NCI-H526 treated with DMSO at 0.1 percent for 48 hours (cell line): ENCODE measurements at places on chromosomes 6 and 20.

- no peak for DNase-seq
These were observed 28.0 kb downstream of the RRBP1 start for GRCh38 chr20:17653835-17654648.

GRCh38 chr6:13101409-13101808 lies 226.9 kb downstream of the TBC1D7 start:
- DNase-seq: no peak

GRCh38 chr6:113329942-113330635 lies 527.1 kb upstream of the MARCKS start:
- peak; percentile 11 for DNase-seq

DNA sequence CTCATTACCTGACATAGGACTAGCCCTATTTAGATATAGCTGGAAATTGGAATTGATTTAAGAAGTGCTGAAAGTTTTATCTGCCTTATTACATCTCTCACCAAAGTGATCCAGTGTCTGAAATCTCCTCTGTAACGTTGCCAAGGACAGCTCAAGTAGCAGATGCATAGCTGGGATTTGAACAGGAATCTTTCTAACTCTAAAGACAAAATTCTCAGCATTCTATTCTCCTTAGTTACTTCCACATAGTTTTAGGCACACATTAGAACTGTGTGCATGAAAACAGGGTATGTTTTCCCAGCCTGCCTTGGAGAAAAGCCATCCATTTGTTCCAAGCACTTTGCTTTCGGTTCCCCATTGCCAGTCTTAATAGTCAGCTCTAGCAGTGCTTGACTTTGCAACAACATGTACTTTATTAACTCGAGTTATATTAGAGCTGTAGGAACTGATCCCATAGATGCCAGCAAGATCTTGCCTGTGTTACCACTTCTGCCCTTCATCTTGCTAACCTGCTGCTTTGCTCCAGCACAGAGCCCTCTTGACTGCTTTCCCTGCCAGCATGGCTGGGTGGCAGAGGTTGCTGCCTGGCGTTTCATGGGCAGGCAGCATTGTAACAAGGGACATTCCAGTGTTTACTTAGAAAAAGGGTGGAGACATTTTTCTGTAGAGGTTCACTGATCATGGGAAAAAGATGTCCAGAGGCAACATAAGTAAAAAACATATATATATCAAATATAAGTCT lies 56.1 kb upstream of the STMND1 start:
- peak; percentile 8 for DNase-seq

DNA sequence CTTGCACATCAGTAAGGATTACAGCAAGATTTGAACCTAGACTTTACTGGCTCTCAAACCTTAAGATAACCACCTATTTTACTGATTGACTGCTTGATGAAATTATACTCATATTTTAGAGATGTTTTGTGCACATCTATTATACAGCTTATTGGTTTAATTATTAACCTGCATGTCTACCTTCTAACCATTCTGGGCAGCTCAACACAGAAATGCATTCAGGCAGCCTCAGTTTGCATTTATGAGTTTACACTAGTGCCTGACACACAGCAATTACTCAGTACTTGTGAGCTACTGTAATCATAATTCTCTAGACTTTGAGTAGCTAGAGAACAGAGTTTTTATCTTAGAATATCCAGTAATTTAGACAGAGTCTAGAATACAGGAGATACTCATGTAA lies 273.9 kb upstream of the THEMIS start:
- no peak for DNase-seq

DNA sequence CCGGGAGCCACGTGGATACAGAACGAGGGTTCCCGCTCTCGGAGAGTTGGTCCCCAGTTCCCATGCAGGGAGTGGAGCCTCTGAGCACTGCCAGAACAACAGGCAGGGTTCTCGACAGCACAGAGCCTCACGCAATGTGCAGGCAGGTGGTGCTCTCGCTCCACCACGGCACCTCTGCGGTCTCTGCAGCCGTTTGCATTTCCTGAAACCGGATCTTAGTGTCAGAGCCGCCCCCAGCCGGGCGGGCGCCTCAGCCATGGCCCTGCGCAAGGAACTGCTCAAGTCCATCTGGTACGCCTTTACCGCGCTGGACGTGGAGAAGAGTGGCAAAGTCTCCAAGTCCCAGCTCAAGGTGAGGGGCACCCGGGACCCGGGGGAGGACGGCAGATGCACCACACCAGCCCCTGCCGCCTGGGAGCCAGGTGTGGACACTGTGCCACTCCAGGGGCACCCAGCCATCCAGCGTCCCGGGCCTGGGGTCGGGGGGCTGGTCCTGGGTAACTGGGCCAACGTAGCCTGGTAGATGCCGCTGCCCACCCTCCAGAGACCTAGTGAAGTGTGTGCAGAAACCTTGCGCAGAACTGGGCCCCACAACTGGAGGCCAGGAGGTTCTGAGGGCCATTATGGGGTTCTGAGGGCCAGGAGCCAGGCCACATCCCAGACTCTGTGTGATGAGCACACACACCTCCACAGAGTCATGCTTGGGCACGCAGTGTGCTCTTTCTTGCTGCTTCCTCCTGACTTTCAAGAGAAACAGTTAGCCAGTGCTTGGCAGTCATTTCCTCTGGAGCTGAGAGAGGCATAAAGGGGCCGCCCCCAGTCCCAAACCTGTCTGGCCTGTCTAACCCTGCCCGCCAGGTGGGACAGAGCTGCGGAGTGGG lies at the start of gene DEF6:
Gene DEF6, plus strand, starts transcription at position 218 of the 881 bp plus-strand sequence. Its CDS starts 39 bp downstream, at position 257.
- peak; percentile 74 for DNase-seq

DNA sequence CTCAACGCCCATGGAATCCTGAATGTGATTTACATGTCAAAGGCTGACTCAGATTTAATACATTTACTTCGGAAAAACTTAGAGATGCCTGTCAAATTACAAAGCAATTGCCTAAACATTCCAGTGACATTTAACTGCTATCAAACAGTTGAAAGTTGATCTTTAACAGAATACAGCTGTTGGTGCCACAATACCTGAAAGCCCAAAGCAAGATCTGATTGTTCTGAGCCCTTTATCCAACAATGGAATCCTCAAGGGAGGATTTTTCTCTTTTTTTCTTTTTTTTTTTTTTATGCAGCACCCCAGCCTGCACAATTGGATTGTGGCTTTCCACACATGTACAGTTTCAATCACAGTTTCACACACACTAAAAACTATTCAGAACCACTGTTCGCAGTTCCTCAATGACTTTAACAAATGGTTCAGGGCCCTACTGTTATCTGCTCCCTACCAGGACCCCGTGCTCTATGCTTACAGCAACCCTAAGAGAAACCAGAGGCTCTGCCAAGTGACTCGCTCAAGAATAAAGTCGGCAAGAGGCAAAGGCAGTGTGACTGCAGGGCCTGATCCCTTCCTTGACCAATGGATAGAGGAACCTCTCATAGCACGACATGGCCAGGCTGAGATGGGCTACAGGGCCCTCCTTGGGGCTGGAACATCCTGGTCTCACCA lies 33.3 kb downstream of the EPB41L2 start:
- DNase-seq: no peak

DNA sequence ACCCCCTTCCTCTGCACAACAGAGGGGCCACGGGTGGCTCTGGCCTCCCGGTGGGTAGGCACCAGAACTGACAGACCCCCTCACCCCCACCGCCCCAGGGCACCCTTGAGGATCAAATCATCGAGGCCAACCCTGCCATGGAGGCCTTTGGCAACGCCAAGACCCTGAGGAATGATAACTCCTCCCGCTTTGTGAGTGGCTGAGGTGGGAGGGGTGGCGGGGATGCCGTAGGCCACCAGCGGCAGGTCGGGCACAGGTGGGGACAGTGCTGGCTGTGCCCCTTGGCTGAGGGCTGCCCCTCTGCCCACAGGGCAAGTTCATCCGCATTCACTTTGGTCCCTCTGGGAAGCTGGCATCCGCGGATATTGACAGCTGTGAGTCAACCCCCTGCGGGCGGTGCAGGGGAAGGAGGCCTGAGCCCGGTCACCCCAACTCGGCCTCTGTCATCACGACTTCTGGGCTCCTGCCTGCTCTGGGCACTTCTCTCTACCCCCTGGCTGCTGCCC lies 29.1 kb downstream of the MYH7B start:
- DNase-seq: no peak

DNA sequence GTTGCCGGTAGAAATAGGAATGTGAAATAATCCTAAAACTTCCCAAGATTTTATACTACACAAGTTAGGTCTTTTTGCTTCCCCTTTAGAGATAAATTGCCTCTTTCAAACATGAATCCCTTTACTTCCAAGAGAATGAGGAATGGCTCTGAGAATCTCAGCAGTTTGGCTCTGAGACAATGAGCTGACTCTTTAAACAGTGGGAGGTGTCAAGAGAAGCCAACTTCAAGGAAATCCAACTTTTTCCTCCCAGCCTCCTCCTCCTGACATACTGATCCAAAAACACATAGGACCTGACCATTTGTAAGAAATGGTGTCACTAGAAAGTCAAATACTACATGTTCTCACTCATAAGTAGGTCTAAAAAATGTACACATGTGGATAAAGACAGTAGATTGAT lies 154.2 kb downstream of the ALDH8A1 start:
- DNase-seq: no peak

GRCh38 chr6:145731447-145731846 lies 3.9 kb downstream of the EPM2A start:
- DNase-seq: no peak

DNA sequence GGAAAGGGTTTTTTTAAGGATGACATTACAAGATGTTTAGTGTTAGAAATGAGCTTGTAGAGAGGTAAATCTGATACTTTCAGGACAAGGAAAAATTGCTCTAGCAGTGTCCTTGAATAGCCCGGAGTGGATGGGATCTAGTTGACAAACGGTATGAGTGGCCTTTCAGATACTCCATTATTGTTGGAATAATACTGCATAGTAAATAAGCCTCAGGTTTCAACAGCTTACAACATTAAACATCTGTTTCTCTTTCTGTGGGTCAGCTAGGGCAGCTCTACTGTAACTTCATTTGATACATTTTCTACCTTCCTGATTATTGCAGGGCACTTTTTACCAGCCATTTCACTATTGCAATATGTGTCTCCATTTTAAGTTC lies 118.0 kb downstream of the B3GAT2 start:
- DNase-seq: no peak

DNA sequence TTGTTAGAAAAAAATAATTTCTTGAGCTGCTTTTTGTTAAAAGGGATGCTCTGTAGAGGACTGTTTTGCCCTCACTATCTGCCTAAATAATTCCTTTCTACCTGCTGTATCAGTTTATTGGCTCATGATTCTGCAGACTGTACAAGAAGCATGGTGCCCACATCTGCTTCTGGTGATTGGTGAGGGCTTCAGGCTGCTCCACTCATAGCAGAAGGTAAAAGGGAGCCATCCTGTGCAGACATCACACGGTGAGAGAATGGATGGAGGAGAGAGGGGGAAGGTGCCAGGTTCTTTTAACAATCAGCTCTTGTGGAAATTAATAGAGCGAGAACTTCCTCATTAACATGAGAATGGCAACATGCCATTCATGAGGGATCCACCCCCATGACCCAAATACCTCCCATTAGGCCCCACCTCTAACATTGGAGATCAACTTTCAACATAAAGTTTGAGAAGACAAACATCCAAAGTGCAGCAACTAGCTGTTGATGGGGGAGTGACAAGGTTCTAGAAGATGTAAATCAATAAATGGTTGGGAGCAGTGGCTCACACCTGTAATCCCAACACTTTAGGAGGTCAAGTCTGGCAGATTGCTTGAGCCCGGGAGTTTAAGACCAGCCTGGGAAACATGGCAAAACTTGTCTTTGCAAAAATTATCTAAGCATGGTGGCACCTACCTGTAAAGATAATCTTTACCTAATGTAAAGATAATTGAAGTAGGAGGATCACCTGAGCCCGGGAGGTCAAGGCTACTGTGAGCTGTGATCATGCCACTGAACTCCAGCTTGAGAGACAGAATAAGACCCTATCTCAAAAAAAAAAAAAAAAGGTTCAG lies 15.7 kb upstream of the AHCY start:
- DNase-seq: no peak

DNA sequence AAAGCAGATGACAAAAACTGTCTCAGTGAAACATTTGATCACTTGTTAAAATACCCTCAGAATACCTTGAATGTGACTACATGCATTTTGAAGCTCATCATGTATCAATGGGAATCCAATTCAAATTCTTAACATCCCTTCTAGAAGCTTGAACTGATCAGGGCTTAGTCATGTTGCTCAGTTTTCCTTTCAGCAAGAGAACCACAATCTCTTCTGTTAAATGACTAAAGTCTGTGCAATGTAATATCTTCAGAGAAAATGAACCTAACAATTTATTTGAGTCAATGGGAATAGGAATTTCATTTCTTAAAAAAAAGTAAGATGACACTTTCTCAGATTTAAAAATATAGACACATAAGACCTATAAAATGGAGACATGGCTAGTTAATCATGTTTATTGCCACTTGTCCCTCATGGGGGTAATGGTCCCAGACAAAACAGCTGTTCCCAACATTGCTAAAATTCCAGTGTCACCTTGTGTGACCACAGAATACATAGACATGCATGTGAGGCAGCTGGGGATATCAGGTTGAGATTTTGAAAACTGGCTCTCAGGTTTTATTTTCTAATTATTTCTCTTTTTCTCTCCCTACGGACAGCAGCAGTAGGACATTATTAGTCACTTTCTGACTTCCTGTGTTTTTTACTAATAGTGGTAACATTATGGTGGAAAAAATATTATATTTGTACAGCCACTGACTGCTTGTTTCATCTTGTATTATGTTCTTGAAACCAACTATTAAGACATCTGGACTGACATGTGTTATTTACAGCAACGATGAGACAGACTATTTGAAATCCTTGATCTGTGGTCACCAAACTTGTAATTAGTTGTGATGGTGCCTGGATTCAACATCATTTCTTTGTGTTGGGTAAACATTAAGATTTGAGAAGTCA lies 192.5 kb downstream of the COL9A1 start:
- no peak for DNase-seq

- DNase-seq: no peak
These were observed 2.4 kb upstream of the PRPH2 start for GRCh38 chr6:42724825-42725224.

GRCh38 chr6:17331238-17331637 lies 50.1 kb downstream of the RBM24 start:
- no peak for DNase-seq

GRCh38 chr20:23212011-23212410 lies 125.9 kb upstream of the CD93 start:
- DNase-seq: no peak

GRCh38 chr6:158322400-158322723 lies 10.1 kb downstream of the TULP4 start:
- DNase-seq: no peak

DNA sequence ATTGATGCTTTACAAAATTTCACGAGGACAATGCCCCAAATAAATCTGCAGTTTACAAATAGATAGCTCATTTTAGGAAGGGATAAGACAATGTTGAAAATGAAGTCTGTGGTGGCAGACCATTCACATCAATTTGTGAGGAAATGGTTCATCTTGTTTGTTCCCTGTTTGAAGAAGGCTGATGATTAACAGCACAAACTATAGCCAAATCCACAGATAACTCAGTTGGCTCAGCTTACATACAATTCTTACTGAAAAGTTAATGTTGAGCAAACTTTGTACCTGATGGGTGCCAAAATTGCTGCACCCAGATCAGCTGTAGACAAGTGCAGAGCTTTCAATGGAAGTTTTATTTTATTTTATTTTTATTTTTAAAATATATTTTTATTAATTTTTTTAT lies 763.9 kb downstream of the DOK5 start:
- DNase-seq: no peak
